Astrocyte of the cerebellum (primary cell): ENCODE measurements at places on chromosomes 6 and 20.

DNA sequence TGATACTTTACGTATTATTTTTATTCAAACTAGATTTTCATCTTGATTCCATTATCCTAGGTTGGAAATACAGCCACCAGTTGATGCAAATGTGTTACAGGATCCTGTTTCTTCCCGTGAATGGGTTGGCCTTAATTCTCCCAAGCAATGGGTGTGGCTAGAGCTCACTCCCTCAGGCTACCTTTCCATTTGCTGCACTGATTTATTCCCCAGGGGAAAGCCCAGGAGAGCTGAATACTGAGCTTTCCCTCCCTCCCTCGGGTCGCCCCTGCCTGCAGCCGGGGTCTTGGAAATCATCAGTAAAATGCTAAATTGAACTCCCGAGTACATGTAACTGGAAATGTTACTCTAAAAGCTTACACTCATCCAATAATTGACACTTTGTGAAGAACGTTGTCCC lies 9.9 kb downstream of the SMOC2 start:
- no peak for DNase-seq

DNA sequence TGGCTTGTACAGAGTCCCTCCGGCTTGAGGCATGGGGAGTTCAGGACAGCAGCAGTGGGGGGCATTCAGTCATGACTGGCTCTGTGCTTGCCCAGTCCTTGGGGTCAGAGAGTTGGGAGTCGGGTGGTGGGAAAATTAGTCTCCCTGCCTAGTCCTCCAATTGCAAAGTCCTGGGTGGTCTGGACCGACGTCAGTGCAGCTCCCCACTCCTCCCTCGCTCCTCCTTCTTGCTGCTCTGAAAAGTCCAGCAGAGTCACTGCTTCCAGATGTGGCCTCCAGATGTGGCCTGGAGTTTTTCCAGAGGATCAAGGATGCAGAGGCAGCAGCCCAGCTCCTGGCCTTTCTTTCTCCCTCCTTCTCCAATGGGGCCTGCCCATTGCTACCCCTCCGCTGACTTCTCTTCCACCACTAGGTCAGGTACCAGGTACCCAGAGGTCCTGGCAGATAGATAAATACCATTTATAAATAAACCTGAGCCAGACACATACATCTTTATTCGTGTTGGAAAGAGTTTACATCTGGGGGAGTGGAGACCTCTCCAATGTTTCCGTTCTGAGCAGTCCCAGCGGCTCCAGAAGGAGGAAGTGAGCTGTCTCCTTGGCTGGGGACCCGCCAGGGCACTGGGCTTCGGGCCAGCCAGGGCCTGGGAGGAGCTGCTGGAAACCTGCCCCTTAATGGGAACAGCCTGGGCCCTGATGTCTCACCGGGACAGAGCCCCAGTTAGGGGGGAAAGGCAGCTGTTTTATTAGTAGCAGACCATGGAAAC lies 49.0 kb upstream of the RNF24 start:
- DNase-seq, result peak; percentile 85

GRCh38 chr6:157479464-157480303 lies 98.7 kb downstream of the ZDHHC14 start:
- no peak for DNase-seq

DNA sequence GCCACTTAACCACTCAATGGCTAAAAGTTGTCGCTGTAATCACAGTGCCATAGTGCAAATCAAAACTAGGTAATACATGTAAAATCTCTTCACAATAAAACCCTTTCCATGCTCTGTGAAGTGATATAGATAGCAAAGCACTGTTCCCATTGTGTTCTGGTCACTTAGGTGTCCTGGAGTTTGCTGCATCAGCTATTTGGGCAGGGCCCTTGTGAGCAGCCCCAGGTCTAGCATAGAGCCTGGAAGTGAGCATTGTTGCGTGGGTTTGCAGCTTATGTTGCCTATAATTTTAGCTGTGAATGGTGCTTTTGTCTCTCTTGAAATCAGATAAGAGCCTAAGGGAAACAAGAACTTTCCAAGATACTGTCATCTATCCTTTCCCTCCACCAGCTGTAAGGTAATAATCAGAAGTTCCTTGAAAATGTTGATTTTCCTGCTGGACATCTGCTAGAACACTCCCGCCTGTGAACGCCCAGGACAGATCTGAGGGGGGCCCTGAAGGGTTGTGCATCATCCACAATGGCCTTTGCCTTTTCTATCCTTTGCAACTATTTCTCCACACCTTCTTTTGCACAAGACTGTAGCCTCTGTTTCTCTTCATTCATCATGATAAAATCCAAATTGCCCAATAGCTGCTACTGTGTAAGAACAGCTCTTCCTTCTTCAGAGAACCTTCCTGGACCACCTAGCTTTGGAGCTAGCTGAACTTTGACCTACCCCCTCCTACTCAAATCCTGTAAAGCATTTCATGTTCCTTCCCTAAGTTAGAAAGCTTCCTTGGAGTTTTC lies 57.0 kb downstream of the TNFAIP3 start:
- DNase-seq, result no peak

GRCh38 chr20:42391807-42392206 lies 773.6 kb upstream of the CHD6 start:
- DNase-seq, result no peak

DNA sequence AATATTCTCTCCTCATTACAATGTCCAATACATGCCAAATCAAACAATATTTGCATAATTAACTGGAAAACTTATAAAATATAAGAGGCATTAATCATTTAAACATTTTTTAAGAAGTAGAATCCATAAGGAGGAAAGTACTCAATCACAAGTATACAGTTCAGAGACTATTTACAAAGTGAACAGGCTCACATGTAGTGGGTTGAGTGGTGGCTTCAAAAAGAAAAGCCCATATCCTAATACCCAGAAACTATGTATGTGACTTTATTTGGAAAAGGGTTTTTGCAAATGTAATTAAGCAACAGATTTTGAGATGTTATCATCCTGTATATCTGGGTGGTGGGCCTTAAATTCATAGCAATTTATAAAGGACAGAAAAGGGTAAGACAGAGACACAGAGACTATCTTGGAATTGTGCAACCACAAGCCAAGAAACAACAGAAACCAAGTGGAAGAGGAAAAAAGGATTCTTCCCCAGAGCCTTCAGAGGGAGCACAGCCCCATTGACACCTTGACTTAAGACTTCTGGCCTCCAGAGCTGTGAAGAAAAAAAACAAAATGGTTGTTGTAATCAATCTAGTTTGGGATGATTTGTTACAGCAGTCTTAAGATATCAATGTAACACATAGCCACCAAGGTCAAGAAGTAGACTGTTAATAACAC lies 32.7 kb upstream of the CRISP1 start:
- no peak for DNase-seq

- DNase-seq, result no peak
These were observed 101.4 kb upstream of the SCGN start for GRCh38 chr6:25550631-25551030.

DNA sequence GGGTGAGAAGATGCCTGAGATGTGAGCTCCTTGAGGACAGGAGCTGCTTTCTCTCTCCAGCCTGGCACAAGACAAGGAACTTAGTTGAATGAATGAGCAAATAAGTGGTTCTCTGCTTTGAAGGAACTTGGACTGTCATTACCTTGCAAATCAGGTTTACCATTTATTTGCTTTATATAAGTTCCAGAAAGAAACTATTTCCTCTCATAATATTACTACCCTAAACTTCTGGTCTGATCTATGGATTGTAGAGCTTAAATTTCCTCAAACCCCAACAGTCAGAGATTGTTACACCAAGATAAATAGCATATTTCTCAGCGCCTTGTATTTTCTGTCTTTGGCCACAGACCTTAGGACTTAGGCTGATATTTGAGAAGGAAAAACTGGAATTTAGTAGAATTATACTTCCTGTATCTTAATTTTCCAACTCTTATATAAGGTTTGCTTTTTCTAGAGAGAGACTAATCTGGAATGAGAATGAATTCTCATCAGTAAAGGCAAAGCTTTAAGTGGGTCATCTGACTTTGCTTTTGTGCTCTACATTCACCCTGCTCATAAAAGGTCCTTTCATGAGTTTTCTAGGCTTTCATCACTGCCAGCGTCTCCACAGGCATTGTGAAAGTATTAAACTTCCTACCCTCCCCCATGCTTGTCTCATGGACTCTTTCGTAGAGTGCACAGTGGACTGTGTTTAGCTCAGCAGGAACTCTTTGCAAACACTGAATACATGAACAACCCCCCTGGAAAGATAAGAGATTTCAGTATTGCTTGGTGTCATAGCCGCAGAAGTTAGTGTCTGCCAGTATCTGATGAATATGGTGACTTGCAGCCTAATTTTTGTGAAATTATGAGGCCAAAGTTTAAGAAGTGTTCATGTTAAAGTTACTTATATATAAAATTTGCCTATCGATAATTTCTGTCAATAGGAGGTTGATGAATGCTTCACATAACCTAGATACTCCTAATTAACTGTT lies 74.0 kb downstream of the PTPRA start:
- peak; percentile 57 for DNase-seq

GRCh38 chr20:51797357-51798025 lies 4.8 kb downstream of the SALL4 start:
- peak; percentile 8 for DNase-seq

DNA sequence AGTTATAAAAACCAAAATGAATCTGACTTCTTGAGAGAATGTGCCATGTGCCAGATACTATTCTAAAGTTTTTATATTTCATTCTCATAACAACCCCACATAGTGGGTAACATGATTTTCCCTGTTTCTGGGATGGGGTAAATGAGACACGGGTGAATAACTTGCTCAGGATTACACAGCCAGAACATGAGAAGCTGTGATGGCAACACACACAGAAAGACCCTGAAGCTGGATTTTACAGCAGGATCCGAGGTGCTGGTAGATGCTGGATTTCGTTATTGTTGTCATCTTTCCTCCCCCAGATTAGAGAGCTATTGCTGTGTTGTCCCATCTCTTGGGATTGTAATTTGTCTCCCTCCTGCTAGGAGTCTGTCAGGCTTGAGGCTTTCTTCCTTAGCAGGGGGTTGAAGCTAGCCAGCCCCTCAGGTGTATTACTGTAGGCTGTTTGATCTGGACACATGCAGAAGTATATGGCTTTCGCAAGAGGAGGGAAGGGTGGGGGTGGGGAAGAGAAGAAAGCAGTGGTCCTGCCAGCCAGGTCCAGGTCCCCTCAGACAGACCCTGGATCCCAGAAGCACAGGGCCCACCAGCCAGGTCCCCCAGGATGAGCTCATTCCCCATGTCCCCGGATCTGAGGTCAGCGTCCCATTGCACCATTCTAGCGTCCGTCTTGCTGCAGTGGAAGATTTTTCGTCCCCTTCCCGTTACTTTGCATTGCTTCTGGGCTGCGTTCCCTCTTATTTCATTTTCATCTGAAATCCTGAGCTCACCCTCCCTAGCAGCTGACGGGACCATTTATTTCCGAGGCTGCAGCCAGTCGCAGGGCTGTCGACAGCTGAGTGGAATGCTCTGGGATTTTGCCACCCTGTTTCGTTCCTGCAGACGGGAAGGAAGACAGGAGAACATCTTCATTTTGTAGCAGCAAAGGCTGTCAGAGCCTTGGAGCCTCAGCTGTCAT lies 7.3 kb upstream of the KCNG1 start:
- no peak for DNase-seq

GRCh38 chr20:326645-327185 lies 1.4 kb downstream of the SOX12 start:
- no peak for DNase-seq

DNA sequence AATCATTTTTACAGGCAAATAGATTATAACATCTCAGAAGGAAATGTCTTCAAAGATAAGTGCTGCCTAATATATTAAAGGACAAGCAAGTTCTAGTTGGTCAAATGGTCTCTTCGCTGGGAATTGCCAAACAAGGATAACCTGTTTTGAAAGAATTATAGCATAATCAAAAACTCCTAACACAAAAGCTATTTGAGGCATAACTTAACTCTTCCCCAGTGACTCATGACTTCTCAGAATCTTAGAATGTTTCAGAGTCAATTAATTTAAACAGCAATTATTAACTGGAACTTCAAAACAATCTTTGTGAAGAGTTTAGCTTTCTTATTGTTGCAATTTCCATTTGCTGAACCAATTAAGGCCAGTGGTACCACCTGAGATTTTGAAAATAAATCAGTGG lies 126.6 kb downstream of the MTFR2 start:
- DNase-seq, result no peak

DNA sequence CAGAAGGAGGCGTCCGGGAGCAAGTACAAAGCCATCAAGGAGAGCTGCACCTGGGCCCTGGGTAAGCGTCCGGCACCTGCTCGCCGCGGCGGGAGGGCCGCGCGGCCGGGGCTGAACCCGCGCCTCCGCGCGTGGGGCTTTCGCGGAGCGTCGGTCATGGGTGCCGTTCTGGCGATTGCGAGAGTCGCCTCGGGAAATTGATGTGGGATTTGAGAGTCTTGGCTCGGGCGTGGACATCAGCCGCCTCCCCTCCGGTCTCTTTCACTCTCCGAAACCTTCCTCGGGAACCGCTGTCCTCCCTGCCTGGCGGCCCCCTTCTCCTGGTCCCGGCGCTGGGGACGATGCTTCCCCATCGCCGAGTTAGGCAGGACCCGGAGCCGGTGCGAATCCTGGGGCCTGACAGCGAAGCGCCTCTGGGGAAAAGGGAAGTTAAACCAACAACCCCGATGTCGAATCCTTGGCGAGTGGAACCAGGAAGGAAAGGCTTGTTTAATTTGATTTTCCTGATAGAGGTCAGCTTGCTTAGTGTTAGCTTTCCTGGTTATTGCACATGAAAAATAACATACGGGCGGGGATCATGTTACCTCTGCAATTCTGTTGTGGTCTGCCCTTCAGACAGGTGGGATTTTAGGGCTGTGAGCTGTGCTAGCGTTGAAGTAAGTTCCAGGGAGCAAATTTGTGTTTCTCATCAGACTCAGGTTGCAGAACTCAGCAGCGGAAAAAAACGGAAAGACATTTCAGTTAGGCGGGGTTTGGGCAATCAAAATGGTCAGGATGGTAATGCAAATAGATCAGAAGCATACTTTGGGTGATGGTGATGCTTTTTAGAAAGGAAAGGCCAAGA lies 594 bp downstream of the ARFGEF3 start:
- DNase-seq, result no peak

GRCh38 chr20:20503777-20504530 lies 136.1 kb downstream of the INSM1 start:
- no peak for DNase-seq

DNA sequence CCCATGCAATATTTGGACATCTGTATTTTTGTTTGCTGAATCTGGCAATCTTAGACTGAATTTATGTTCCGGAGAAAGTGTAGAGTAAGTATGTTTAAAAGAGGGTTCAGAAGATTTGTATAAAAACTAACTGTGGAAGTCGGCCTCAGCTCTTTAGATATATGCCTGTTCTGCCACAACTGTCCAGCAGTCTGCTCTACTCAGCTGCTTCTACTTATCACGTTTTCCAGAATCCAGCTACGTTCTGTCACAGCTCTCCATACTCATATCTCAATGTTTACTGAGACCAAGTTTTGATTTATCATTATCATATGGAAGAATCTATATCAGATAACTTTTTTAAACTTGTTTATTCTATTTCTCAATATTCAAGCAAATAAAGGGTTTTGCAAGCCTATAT lies 721.3 kb downstream of the EYS start:
- DNase-seq, result no peak

- DNase-seq, result no peak
These were observed 16.2 kb upstream of the ADRM1 start for GRCh38 chr20:62286493-62287064.

- no peak for DNase-seq
These were observed 37.4 kb upstream of the TBXT start for GRCh38 chr6:166204852-166205650.

GRCh38 chr20:38804682-38805501 lies 605 bp upstream of the PPP1R16B start:
- DNase-seq, result no peak

GRCh38 chr6:116008470-116009243 lies 52.0 kb downstream of the FRK start:
- DNase-seq, result peak; percentile 63
